ENCODE measurements at places on chromosomes 6 and 20.

GRCh38 chr6:125839471-125839870 is 48.7 kb downstream of the NCOA7 start:
- no peak for DNase-seq

- no peak for DNase-seq
Observed at GRCh38 chr20:43961116-43961515, 46.5 kb downstream of the TOX2 start.

DNA sequence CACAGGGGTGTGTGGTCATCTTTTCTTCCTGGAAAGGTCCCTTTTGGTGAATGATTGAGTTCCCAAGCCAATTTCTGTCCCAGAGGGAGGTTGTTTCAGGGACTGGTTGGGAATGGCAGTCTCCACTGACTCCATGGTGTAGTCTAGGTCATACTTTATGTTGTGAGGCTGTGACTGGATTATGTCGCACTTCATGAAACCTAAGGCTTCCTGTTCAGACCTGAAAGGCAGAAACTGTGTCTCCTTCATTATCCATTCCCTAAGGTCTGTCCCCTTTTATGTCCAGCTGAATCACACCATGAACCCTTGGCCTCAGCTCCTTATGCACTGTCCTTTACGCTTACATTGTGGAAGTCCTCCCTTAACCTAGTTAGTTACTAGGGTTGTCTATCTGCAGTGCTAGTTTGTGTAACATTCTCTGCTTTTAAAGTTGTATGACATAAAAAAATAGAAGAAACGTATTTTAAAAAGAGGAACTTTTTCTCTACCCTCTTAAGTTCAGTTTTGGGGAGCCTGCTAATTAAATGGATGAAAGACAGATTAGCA is 191.3 kb downstream of the JARID2 start:
- peak; percentile 15 for DNase-seq

GRCh38 chr20:63136296-63136695 is 79.6 kb downstream of the YTHDF1 start:
- no peak for DNase-seq

GRCh38 chr20:23867152-23867776 is 12.3 kb downstream of the CST5 start:
- no peak for DNase-seq

DNA sequence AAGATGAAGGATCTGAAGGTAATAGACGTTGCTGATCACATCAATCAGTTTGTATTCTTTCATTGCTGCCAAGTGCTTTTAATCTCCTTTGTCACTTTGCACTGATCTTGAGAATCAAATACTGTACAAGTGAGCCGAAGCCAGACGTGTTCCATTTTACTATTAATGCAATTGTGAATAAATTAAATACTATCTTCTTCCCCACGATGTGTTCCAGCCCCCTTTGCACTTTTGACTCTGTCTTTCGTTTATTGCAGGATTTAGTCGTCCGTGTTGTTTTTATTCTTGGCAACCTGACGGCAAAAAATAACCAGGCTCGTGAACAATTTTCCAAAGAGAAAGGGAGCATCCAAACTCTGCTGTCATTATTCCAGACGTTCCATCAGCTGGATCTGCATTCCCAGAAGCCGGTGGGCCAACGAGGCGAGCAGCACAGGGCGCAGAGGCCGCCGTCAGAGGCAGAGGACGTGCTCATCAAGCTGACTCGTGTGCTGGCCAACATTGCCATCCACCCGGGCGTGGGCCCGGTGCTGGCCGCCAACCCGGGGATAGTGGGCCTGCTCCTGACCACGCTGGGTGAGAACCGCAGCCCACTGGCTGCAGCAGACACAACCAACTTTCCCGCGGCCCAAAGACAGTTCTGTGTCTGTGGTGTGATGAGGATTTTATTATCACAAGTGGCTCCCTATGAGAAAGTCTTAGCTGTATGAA is 104.7 kb downstream of the ARMC2 start:
- DNase-seq, result no peak

GRCh38 chr6:16362819-16363589 is 124.6 kb downstream of the GMPR start:
- DNase-seq, result no peak

- DNase-seq, result no peak
Observed at GRCh38 chr20:63747622-63748069, 8.1 kb downstream of the SLC2A4RG start.

GRCh38 chr6:135600086-135600702 is 102.7 kb upstream of the AHI1 start:
- DNase-seq, result no peak

- no peak for DNase-seq
Observed at GRCh38 chr20:57361517-57361916, 10.5 kb downstream of the RAE1 start.

- DNase-seq, result no peak
Observed at GRCh38 chr6:84517741-84518530, 246.5 kb downstream of the TBX18 start.

GRCh38 chr6:145569140-145569539 is 166.2 kb downstream of the EPM2A start:
- no peak for DNase-seq

GRCh38 chr20:16263582-16263981 is 309.7 kb downstream of the KIF16B start:
- no peak for DNase-seq

DNA sequence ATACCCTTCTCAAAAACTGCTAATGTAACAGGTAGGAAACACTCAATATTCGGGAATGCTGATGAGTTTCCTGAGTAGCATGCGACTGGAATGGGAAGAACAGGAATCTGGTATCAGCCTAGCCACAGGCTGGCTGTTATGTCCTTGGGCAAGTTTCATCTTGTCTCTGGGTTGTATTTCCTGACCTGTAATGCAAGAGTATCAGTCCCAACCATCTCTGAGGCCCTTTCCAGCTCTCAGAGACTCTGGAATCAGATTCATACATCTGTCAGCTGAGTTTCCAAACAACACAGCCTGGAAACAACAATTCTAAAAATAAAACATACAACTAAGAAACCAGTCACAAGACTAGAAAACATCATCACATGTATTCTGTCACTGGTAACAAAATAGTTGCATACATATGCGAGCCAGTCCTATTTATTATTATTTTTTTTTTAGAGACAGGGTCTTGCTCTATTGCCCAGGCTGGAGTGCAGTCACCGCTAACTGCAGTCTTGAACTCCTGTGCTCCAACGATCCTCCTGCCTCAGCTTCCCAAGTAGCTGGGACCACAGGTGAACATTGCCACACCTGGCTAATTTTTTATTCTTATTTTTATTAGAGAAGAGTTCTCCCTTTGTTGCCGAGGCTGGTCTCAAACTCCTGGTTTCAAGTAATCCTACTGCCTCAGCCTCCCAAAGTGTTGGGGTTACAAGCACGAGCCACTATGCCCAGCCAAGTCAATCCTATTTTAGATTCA is 16.7 kb upstream of the TFAP2A start:
- DNase-seq, result no peak

Data from bone marrow (tissue), 2 donors.